ENCODE measurements at places on chromosomes 11 and 22.

- DNase-seq: peak; percentile 71
Measured at GRCh38 chr11:100876815-100877520, 189.9 kb downstream of the ARHGAP42 start.

DNA sequence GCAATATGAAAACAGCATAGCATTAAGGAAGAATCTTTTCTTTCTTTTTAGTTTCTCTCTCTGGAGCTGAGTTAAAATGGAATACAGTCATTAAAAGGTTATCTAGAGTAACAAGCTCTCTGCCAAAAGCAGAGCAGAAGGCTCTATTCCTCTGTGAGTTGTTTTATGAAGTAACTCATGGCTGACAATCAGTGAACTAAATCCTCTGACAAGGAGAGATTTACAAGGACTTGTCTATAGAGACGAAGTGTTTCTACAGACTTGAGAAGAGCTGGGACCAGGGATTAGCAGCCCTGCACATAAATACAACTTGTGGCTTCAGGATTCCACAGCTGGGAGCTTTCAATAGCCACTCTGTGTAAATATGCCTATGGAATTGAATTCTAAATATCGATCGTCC, 192.5 kb upstream of the RAG2 start:
- no peak for DNase-seq

DNA sequence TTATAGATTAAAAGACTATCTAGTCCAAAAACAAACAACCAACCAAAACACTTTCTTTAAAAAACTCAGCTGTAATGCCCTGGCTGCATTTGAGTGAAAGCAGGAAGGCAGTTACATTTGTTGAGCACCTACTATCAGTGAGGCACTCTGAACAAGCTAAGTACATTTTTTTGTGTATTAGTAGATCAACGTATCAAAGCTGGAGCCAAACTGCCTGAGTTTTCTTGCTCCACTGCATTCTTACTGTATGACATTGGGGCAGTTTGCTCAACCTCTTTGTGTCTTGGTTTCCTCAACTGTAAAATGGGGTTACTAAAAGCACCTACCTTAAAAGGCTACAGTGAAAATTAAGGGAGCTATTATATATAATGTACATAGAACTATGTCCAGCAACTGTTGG, 22.0 kb downstream of the COA4 start:
- no peak for DNase-seq

DNA sequence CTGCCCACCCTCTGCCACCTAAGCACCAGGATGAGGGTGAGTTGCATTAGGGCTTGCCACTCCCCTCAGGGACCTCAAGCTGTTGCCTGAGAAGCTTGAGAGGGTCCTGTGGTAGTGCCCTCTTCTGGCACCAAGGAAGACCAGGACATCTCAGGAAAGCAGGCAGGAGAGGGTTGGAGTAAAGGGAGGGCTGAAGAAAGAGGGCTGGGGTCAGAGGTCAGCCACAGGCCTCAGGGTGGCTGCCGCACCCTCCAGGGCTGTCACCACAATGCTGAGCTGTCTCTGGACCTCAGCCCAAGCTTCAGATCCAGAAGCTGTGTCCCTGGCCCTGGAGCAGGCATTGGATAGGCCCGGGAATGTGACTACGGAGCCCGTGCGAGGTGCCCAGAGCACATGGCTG, 4.1 kb downstream of the SAC3D1 start:
- no peak for DNase-seq

GRCh38 chr22:28021998-28022660, 103.1 kb upstream of the PITPNB start:
- DNase-seq: no peak

- DNase-seq: no peak
Measured at GRCh38 chr22:44569561-44569991, 71.5 kb upstream of the RTL6 start.

DNA sequence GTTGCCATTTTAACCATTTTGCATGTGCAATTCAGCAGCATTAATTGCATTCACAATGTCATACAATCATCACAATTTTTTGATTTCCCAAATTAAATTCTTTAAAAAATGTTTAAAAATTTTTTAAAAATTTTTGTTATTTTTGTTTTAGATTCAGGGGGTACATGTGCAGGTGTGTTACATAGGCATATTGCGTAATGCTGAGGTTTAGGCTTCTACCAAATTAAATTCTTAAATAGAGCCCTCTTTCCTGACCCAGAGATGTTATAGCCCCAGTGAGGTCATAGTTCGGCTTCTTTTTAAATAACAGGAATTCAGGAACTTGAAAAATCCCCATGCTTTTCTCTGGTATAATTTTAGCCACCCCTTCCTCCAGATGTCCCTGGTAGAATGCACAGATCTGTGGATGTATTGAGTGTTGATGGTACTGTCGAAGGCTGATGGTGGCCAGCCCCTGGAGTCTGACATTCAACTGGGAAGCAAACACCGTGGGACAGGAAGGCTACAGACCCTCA, 11.3 kb upstream of the AMPD3 start:
- DNase-seq: no peak

GRCh38 chr11:72681226-72682153, 7.3 kb upstream of the PDE2A start:
- no peak for DNase-seq

Data from HS-27A (cell line).